ENCODE measurements at places on chromosomes 6 and 20.

DNA sequence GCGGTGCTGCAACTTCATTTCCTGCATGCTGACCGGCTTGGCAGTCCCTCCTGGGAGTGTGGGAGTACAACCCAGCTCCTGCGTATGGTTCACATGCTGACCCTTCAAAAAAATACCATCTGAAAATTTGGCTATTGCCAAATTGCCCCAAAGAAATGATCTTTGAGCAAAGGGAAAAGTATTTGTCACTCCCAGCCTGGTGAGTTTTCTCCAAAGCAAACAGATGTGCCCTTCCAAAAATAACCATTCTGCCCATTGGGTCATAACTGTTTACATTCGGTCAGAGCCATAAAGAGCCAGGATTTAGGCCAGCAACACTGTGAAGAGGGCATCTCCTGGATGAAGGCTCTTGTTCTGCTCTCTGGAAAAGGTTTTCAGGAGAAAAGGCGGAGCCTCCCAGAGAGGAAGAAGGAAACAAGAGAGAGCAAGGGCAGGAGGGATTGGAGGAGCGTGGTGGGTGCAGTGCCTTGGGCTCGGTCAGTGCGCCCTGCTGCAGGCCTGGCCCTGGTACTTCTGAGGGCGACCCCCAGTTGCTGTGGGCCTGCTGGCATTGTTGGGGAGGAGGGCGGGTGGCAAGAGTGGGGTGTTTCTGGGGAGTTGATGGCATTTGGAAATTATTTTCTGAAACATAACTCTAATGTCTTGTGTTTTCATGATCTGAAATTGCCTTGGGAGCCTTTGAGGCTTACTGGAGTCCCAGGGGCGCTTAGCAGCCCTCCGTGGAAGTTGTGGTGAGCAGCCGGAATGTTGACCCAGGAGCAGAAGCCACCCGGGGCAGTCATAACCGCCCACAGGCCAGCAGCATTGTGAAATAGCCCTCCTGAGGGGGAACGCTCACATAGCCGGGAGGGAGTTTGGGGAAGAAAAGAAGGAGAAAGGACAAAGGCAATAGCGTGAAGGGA lies 248.4 kb downstream of the MYLK4 start:
- DNase-seq = no peak

DNA sequence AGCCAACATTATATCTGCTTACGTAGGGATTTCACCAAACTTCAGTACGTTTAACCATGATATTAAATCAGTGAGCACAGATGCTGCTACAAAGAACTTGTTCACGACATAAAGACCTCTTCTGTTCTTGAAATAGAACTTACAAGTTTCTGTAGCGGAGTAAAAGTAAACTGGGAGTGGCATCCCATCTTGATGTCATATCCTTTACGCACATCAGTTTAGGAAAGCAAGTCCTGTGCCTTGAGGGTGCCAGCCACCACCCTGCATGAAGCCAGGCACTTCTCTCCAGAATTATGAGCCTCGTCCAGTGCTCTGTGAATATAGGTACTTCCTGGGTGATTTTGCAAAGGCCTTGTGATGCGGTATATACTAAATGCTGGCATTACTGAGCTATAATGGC lies 122.6 kb downstream of the BTBD3 start:
- no peak for DNase-seq

DNA sequence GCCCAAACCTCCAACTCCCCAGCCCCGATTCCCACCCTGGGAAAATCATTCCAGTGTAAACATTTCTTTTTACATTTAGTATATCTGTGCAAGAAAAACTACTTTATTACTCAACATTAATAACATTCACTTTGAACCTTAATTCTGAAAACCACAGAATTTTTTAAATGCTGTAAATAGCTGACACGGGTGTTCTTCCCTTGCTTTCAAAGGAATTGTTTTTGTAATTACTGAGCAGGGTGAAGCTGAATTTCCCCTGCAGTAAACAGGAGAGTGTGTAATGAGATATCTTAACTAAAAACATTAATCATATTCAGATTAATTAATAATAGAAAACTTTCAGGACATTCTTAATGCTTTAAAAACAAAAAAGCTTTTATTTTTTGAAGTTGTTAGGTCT lies 99.3 kb upstream of the CITED2 start:
- no peak for DNase-seq

DNA sequence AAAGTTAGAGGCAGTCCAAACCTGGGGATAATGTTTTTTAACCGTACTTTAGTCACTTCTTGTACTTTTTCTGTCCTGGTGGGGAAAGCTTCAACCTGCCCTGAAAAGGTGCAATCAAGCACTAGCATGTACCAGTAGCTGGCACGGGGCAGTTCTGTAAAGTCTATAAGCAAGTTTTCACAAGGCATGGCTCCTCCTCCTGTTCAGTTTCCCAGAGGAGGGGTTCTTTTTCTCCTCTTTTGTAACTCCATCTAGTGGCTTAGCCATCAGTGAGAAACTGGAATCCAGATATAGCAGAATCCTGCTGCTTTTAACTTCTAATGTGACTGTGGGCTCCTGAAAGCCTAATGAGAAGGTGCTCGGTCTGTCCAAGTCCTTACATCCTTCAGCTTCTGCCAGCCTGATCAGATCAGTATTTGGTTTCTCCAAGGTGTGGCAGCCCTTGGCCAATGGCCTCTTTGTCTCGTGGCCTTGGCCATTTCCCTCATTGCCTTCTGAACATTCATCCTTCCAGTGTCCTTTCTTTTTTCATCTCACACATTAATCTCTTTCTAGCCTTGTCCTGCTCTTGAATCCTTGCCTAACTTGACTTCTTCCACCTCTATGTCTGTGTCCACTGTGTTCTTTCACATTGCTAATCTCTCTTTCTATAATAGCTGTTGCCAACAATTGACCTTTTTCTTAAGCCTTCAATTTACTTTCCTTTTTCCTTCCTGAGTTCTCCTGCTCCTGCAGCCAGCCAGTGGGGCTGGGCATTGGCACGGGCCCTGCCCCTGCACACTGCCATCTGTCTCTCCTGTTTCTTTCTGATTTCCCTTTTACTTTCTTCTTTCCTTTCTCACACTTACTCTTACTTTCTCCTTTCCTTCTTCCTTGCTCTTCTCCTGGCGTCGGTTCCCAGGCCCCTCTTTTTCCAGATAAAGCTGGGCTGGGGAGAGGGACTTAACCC lies 222.0 kb upstream of the SYNCRIP start:
- DNase-seq = no peak

DNA sequence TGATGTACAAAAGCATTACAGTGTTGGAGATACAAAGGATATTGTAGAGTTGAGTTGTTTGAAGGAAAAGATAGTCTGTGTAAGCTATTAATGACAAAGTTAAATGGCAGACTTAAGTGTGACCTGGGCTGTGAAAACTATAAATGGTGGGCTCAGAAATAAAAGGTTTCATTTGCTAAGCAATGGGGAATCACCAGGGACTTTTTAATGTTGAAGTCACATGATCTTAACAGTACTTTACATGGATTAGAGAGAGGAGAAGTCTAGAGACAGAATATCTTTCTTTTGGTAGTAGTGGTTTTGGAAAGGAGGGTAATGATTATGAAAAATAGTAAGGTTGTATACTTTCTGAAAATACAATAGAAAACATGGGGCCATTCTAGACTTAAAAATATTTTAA lies 67.1 kb downstream of the SCAF8 start:
- no peak for DNase-seq

DNA sequence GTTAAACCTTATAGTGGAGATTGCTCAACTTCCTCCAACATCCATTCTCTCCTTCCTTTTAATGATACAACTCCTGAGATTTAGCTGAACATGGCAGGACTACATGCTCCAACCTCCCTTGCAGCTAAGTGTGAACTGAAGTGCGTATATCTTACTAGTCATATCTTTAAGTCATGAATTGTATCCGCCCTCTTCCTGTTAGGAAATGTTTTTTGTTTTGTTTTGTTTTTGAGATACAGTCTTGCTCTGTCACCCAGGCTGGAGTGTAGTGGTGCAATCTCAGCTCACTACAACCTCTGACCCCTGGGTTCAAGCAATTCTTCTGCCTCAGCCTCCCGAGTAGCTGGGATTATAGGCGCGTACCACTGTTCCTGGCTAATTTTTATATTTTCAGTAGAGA lies 8.8 kb upstream of the OSTM1 start:
- DNase-seq = no peak

- DNase-seq = no peak
Measured at GRCh38 chr6:156319707-156320106, 457.5 kb upstream of the ARID1B start.

GRCh38 chr20:12166053-12166717 lies 248.5 kb downstream of the BTBD3 start:
- no peak for DNase-seq
